Adrenal gland (tissue), 19 donors: ENCODE measurements at places on chromosomes 5 and 9. TPM values are rescaled to one million over a fixed set of nuclear protein-coding genes. Genes with fewer than 3 reads are reported as not detected.

- H3K27ac ChIP-seq = no peak overlapping the region
- H3K4me1 ChIP-seq = no peaks in the 10 kb centered on the region
- no peaks in the 10 kb centered on the region for H3K27me3 ChIP-seq
- H3K36me3 ChIP-seq = no peaks in the 10 kb centered on the region
- DNase-seq = no peak
Observed at GRCh38 chr9:108756746-108757490, 98.9 kb downstream of the ACTL7B start.

- H3K27me3 ChIP-seq = no peaks in the 10 kb centered on the region
- no peak for DNase-seq
- H3K27ac ChIP-seq = no peak overlapping the region
- H3K4me3 ChIP-seq = no peak overlapping the region
- H3K36me3 ChIP-seq = no peaks in the 10 kb centered on the region
Observed at GRCh38 chr9:10127867-10128266, 484.9 kb downstream of the PTPRD start.

GRCh38 chr9:97895211-97895610 lies 27.1 kb downstream of the TRMO start:
- no peak overlapping the region for H3K4me3 ChIP-seq
- H3K27me3 ChIP-seq = no peaks in the 10 kb centered on the region
- no peak overlapping the region for H3K27ac ChIP-seq
- H3K4me1 ChIP-seq = no peaks in the 10 kb centered on the region
- no peaks in the 10 kb centered on the region for H3K36me3 ChIP-seq
- no peak for DNase-seq

GRCh38 chr5:661891-662750 lies 31.0 kb downstream of the TPPP start:
- peaks cover 5% of the 10 kb centered on the region for H3K36me3 ChIP-seq

GRCh38 chr5:139389701-139390638 lies at the start of gene MZB1:
Gene MZB1 (minus strand): TSS chr5:139389913. CDS start chr5:139389856, 57 bp downstream.
- no peak within 1 kb of the TSS for H3K4me3 ChIP-seq
- no peak within 1 kb of the TSS for H3K27ac ChIP-seq
- no peak for DNase-seq
- no peaks in the 10 kb centered on the region for H3K27me3 ChIP-seq
- H3K4me1 ChIP-seq = peaks cover 27% of the 10 kb centered on the region
- H3K36me3 ChIP-seq = no peaks in the 10 kb centered on the region

DNA sequence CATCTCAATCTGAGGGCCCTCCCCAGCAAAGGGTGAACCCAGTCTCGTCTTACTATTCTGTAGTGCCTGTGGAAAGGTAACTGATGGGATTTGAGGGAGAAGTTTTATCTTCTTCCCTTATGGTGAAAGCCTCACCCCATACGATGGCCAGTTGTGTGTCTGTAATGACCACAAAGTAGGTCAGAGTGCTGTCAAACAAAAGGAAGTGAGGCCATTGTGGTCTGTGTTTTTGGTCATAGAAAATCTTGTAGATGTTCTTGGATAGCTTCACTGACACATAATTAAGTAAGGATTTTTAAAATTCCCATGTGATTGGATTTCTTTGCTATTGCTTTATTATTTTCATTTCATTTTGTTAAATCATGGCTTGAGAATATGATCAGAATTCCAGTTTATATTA lies 505.1 kb upstream of the KLF4 start:
- no peak overlapping the region for H3K27ac ChIP-seq
- H3K27me3 ChIP-seq = no peaks in the 10 kb centered on the region
- H3K4me1 ChIP-seq = no peaks in the 10 kb centered on the region

- H3K27ac ChIP-seq = no peak overlapping the region
- H3K27me3 ChIP-seq = no peaks in the 10 kb centered on the region
- H3K4me1 ChIP-seq = no peaks in the 10 kb centered on the region
- H3K36me3 ChIP-seq = no peaks in the 10 kb centered on the region
- no peak for DNase-seq
Observed at GRCh38 chr5:133129289-133129688, 77.5 kb downstream of the HSPA4 start.

DNA sequence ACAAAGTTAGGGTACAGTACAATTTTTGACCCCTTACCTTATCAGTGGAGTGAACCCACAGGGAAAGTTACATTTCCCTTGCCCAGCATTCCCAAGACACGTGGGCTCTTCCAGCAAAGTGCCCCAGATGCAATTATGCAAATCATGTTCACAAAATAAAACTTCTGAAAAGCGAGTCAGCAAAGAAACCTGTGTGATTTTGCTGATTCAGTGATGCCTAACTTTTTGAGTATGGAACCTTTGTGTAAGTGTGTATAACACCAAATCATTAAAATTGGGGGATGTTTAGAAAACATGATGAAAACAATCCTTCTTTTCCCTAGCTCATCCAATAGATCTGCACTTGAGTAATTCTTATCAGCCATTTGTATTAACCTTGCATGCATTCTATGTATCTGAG lies 52.6 kb downstream of the SH3RF2 start:
- H3K4me3 ChIP-seq = no peak overlapping the region
- H3K4me1 ChIP-seq = no peaks in the 10 kb centered on the region
- no peaks in the 10 kb centered on the region for H3K36me3 ChIP-seq

GRCh38 chr9:131755541-131756198 lies 15.8 kb upstream of the RAPGEF1 start:
- H3K27me3 ChIP-seq = peaks cover 14% of the 10 kb centered on the region
- H3K4me1 ChIP-seq = no peaks in the 10 kb centered on the region
- peak; percentile 85 for DNase-seq
- H3K27ac ChIP-seq = no peak overlapping the region
- no peaks in the 10 kb centered on the region for H3K36me3 ChIP-seq

SPDL1 gene
- total RNA-seq = 16.4 TPM

GPR150 gene
- 0.18 TPM for total RNA-seq

CFAP90 gene
- 0.39 TPM for total RNA-seq
